NCI-H187 treated with DMSO at 0.1 percent for 48 hours (cell line): ENCODE measurements at places on chromosomes 13 and 19.

- no peak for DNase-seq
Measured at GRCh38 chr13:102698649-102698980, 3.8 kb upstream of the METTL21C start.

DNA sequence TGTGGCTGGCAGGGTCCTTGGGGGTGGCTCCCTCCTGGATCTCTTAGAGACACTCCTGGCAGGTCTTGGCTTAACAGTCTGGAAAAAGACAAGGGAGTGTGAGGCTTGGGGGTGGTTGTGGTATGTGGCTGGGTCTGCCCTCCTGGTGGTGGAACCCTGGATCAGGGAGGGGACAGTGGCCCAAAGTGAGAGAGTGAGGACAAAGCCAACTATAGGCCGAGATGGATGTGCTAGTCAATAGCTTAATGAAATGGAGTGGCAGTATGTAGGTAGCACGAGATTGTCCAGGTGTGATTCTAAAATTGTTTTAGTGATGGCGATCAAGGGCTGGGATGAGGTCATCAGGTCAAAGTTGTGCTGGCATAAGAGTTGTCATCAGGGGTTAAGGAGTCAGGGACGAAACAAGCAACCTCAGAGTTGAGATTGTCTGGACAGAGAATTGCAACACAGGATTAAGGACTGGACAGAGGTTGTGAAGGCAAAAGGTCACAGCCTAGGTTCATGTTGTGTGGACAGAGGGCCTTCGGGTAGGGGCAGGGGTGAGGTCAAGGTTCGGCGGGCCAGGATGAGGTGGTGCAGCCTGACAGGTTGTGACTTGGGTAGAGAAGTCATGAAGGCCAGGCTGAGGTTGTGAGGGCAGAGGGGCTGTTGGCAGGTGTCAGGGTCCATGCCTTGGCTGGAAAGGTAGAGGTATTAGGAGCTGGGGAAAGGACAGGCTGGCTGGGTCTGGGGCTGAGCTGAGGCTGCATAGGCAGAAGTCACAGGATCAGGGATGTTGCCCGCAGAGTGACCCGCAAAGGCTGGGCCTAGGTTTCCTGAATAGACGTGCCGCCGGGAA, 4.5 kb upstream of the RASAL3 start:
- no peak for DNase-seq

GRCh38 chr19:55300886-55301458, 17.2 kb downstream of the BRSK1 start:
- no peak for DNase-seq

GRCh38 chr13:24865163-24865953, 101.4 kb downstream of the RNF17 start:
- no peak for DNase-seq

- DNase-seq: no peak
Measured at GRCh38 chr13:28530729-28531076, 35.8 kb upstream of the FLT1 start.

- DNase-seq: no peak
Measured at GRCh38 chr19:6738787-6739389, 592 bp upstream of the TRIP10 start.

- no peak for DNase-seq
Measured at GRCh38 chr13:100803091-100803490, 128.5 kb upstream of the TMTC4 start.

DNA sequence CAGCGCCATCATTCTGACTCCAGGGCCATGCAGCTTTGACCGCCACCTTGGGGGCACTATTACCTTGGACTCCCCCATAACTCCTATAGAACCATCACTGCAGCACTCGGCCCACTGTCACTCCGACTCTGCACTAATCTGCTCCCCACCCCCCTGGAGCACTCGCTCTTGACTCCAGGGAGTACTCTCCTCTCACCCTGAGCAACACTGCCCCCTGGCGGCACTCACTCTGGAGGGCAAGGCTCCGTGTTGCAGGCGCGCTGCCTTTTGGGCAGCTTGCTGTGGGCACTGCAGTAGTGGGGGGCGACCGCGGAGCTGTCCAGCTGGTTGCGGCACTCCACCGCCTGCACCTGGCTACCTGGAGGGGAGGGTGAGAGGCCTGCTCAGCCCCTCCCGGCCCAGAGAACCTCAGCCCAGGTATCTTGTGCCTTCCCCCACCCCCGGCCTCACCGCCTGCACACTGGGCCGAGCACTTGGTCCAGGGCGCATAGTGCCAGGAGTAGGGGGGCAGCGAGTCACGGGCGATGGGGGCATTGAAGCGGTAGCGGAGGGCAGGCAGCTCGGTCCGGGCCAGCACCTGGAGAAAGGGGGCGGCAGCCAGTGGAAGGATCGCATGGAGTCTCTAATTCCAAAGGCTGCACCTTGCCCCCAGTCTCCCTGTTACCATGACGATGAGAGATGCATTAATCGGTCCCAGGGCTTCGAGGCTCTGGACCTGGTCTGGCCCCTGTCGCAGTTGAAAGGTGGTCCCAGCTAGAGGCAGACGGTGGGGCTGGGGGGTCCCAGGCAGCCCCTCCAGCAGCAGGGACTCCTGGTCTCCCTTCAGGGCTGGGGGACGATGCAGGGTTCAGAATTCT, 8.9 kb upstream of the MYO1F start:
- DNase-seq: no peak

GRCh38 chr13:83352391-83352790, 529.9 kb downstream of the SLITRK1 start:
- DNase-seq: no peak

DNA sequence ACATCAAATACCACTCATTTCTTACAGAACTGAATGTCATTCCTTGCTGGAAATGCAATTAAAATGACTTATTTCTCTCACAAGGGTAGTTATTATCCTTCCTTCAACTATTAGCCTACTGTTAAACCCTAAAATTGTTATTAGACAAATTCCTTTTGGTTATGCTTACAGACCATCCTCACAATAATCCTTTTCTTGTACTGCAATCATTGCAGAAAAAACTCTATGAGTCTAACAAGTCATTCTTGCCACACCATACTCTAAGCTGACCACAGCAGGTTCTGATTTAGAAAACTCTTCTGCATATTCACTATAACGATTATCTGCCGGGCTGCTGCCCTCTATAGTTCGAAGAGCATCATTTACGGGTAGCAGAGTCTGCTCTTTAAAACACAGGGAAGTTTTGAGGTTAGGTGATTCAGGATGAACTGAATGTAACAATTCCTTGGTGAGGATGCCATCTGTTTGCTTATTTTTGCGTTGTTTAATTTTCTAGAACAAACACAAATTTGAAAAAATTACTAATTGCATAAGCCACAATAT, 38.2 kb downstream of the MTMR6 start:
- DNase-seq: no peak

DNA sequence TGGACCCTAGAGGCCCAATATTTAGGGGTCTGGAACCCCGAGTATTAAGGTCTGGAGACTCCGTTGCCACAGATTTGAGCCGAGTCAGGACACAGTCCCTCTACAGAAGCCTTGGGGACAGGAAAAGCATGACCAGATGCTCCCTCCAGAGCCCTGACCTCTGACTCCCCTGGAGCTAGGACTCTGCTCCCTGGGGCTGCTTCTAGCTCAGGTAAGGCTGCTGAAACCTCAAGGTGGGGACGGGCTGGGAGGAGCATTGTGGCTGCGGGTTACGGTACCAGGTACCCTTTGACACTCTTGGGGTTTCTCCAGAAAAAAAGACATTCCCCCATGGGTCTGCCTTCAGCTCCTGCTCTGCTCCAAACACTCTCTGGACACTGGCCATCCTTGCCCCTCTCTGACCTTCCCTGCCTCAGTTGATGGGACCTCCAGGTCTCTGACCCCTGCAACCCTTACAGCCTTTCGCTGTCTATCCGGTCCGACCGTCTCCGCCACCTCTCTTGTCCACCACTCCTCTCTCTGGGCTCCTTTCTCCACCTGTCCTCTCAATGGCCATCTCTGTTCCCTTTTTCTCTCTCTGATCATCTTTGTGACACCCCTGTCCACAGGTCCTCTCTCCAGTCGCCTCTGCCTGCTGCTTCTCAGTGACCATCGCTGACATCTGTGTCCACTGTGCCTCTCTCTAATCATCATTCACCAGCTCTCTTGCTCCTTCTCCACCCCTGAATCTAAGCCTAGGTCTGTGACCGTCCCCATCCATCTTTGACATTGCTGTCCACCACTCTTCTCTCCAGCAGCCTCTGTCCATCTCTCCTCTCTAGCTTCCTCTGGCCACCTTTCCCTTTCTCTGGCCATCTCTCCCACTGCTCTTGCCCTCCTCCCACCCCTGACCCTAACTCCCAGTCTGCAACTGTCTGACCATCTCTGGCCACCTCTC, 1.4 kb downstream of the LRFN3 start:
- DNase-seq: no peak

DNA sequence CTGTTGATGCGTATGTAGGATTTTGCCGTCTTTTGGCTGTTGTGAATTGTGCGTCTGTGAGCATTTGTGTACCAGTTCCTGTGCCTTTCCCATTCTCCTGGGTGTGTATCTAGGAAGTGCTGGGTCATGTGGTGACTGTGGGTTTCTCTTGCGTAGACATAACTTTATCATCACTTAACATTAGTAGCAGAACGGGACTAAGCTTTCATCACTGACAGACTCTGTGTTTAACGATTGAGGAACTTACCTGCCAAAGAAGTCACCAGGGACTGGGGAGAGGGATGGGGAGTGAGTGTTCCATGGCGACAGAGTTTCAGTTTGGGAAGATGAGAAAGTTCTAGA, 15.0 kb downstream of the FZR1 start:
- no peak for DNase-seq

DNA sequence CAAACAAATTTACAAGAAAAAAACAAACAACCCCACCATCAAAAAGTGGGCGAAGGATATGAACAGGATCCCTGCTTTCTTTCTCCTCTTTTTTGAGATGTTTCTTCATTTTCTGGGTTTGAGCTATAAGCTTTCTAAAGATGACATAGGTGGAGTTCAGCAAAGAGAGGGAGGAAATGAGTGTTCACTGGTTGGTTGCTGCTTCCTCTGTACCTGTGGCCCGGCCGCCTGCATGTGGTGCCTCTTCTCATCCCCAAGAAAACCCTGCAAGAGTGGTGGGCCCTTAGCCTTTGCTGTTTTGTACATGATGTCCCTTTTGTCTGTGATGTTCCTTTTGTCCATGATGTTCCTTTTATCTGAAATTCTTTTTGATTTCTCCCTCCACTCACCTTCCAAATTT, 178.4 kb upstream of the SERP2 start:
- no peak for DNase-seq

- no peak for DNase-seq
Measured at GRCh38 chr13:113584870-113585671, 518 bp downstream of the TFDP1 start.

DNA sequence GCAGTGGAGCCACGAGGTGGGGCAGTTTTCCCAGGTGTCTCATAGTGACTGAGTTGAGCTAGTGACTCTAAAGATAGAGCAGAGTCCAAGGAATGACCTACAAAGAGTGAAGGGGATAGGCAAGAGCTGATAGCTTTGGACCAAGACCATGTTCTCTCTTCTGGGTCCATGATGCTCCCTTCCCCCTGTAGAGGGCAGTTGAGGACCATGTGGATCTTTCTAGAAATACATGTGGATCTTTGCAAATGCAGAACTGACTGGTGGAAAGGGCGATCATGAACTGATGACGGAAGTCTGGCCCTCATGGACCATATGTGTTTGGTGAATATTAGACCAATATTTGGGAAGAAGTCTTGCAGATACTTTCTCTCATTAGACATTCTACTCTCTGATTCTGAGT, 6.9 kb downstream of the PSG1 start:
- no peak for DNase-seq

DNA sequence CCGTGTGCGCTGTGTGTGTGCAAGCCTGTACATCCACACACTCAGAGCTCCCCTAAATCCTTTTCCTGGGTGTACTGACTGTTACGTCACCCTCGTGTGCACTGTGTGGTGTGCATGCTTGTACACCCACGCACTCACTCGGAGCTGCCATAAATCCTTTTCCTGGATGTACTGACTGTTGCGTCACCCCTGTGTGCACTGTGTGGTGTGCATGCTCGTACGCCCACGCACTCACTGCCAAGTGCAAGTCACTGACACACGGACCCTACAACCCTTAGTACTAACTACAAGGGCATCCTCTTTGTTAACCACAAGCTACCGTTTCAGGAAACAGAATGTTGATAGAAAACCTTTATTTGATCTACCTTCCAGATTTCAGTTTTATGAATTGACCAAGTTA, 983.4 kb downstream of the EFNB2 start:
- DNase-seq: no peak

- no peak for DNase-seq
Measured at GRCh38 chr19:39873385-39873784, 27.2 kb upstream of the FBL start.

GRCh38 chr19:30733826-30734550, 361.8 kb downstream of the ZNF536 start:
- DNase-seq: no peak

- no peak for DNase-seq
Measured at GRCh38 chr13:41122838-41123237, 9.8 kb downstream of the KBTBD6 start.

DNA sequence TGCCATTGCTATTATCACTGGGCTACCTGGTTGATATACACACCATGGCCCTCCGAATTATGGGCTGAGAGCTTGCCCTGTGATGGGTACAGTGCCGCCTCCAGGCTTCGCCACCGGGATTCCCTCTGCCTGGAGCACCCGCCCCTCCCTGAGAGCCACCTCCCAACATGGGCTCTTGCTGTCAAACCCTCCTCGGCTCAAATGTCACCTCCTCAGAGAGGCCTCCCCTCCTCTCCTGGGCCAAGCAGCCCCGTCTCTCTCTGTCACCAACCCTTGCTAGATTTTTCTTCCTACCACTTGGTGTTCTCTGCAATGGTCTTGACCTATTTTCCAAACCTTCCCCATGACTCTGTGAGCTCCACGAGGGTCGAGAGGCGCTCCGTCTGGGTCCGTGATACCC, 12.2 kb upstream of the TLE2 start:
- DNase-seq: no peak

- no peak for DNase-seq
Measured at GRCh38 chr19:8552810-8553209, 24.4 kb downstream of the MYO1F start.

GRCh38 chr13:61170856-61171255, 244.8 kb downstream of the PCDH20 start:
- no peak for DNase-seq

GRCh38 chr19:49475191-49475917, 1.3 kb downstream of the FLT3LG start:
- DNase-seq: no peak

- DNase-seq: no peak
Measured at GRCh38 chr19:39411081-39411831, 1.2 kb upstream of the PLEKHG2 start.

DNA sequence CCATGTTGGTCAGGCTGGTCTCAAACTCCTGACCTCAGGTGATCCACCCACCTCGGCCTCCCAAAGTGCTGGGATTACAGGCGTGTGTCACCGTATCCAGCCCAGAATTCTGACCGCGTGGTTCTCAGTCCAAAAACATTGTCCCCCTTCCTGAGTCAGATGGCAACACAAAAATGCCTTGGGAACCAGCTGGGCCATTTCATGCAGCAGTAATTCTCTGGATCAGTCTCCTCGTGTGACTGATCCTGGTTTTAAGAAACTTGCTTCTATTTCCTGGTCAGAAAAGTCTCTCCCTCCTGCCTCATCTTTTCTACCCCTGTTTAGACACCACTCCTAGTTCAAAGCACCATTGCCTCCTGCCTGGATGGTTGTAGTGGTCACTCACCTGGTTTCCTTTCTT, 60.9 kb upstream of the USP29 start:
- DNase-seq: no peak

- DNase-seq: no peak
Measured at GRCh38 chr13:38518328-38518727, 168.5 kb upstream of the FREM2 start.

GRCh38 chr19:4597975-4598671, 38.6 kb upstream of the SEMA6B start:
- no peak for DNase-seq
